NCI-H526 (cell line): ENCODE measurements at places on chromosomes 3 and 15.

- no peak for DNase-seq
Observed at GRCh38 chr15:93523481-93523880, 434.5 kb upstream of the RGMA start.

- no peak for DNase-seq
Observed at GRCh38 chr3:127728417-127729015, 55.8 kb downstream of the ABTB1 start.

- DNase-seq: no peak
Observed at GRCh38 chr3:46695177-46695961, 1.9 kb upstream of the ALS2CL start.

DNA sequence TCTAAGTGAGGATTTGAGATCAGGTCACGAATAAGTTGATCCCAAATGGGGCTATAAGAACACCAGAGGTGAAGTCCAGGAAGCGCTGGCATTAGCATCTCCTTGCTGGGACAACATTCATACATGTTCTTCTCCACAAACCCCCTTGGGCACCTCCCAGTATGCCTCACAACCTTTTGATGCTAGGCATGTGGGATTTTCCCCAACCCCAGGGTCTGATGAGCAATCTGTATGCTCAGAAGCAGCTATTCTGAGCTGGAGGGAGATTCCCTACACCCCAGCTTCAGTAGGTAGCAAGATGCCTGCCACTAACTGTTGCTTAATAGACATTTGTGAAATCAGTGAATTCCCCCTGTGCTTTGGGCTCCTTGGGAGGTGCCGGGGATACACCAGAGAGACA is 32.2 kb downstream of the SLC6A11 start:
- no peak for DNase-seq

- DNase-seq: peak; percentile 44
Observed at GRCh38 chr3:38843898-38844297, 27.9 kb upstream of the SCN10A start.

DNA sequence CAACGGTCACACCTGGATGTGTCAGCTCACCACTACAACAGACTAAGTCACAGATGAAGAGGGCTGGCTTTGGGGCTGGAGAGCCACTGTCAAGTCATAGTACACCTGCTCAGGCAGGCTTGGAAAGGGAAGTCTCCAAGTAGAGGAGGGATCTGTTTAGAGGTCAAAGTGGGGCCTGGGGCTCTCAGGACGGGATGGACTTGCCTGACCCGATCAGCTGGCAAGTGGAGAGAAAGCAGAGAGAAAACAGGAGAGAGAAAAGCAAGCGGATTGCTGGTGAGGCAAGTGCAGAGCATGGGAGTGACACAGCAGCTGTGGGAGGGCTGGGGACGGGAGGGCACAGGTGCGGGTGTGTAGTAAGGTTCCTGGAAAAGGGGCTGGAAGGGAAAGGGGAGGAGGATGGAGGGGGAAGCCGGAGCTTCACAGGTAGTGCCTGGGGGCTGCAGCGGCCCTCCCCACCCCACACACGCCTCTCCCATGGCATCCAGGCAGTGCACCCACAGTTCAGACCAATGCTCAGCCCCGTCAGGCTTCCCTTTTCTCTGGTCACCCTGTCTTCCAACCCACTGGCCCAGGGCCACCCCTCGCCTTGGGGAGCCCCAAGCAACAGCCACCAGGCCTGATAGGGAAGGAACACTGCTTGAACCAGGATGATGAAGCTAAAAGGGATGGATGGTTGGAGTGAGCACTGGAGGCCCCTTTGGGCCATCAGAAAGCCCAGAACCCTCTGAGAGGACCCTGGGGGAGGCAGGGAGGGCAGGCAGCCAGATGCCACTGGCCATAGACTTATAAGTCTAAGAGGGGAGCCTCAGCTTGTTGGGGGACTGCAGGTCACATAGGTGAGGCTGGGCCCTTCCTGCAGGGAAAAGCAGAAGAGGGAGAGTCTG is 8.5 kb downstream of the RPS17 start:
- DNase-seq: no peak

DNA sequence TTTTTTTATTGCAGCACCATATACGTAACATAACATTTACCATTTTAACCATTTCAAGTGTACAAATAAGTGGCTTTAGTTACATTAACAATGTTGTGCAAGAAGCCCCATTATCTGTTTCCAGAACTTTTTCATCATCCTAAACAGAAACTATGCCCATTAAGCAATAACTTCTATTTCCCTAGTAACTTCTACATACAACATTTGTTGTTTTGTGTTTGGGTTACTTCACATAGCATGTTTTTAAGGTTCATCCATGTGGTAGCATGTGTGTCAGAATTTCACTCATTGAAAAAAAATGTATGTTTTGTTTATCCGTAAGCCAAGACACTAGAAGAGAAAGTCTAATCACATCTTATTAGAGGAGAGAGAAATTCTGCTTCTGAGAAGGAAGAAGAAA is 450.5 kb upstream of the PDZRN3 start:
- DNase-seq: no peak

DNA sequence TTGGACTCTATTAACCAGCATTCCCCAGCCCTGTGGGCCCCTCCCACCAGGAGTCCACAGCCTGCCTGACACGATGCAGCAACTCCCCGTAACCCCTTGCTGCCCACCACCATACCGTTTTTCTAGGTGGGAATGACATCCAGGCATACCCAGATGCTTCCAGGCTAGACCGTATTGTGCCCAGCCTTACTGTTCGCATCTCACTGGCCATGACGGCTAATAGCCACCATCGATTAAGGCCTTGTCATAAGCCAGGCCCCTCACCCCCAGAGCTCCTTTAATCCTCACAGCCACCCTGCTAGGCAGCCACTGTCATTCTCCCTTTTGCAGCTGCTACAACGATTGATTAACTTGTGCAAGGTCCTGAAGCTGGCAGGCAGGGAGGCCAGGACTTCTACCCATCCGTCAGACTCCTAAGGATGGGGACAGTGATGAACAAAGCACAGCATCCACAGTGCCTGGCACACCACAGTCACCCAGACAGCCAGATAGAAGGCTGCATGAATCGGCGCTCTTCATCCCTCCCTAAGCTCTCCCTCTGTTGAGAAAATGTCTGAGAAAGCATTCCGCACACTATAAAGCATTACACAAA is 60.0 kb upstream of the FLNB start:
- DNase-seq: no peak

DNA sequence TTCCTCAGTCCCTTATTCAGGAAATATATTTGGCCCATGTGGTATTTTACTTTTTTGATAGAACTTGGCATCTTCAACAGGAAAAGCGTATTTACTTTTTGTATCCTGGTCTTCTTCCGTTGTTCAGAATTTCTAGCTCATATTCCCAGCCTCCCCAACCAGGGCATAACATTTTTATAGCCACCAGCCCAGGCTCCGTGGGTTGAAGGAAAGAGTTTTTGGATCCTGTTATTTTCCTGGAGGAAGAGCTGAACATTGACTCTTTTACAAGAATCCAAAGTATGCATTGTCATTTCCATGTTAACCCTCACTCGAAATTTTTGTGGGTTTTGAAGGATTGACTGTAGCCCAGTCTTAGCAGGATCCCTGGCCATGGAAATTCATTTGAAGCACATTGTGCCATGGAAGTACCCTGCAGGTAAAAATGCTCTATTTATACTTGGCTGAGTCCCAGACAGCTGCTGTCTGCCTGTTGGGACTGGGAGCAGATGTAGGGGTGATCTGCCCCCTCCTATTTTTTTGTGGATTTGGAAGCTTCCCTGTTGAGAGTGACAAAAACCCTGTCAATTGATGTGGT is 98.8 kb downstream of the AKAP13 start:
- DNase-seq: no peak

DNA sequence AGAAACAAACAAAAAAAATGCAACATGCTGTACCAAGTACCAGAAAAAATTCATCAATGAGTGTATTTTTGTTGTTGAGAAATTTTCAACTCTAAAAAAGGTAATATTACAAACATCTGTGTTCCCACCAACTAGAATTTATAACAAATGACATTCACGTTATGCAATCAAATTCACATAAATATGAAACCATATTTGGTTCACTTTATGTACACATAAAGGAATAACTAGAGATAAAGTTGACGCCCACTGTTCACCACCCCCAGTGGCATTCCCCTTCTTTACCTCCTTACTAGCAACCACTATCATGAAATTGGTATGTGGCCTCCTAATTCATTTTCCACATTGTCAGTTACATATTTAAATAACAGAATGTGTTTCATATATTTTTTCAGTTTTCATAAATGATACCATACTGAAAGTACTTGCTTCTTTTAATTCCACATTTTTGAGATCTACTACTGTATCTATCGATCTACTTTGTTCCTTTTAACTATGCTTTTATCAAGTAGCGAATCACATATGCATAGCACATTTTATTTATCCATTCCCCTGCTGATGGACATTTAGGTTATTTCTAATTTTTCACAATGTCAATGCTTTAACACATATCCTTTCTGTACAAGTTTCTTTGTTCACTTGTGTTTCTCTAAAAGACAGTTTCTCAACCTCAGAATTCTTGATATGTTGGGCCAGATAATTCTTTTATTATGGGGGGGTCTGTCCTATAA is 34.5 kb downstream of the TBC1D5 start:
- DNase-seq: no peak

GRCh38 chr3:150081084-150081483 is 110.4 kb upstream of the PFN2 start:
- no peak for DNase-seq

- no peak for DNase-seq
Observed at GRCh38 chr3:195895861-195896360, 12.4 kb downstream of the TNK2 start.

GRCh38 chr3:106765342-106765741 is 611.9 kb upstream of the CCDC54 start:
- no peak for DNase-seq

- DNase-seq: no peak
Observed at GRCh38 chr3:10391391-10391790, 70.5 kb upstream of the SEC13 start.

DNA sequence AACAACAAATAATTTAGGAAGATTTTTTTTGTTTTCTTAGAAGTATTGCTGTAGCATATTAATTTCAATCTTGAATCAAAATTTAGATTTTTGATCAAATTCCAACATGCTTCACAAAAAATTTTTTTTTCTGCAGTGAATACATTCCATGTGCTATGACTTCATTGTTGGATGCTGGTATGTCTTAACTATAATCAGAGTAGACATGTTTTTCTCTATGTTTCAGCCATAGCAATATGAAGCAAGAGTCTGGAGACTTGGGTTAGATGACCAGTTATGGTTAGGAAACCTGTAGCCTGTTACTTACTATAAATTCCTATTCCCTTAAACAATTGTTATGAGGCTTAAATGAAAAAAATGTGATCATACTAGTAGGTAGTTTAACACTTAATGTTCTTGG is 176.1 kb upstream of the CHL1 start:
- DNase-seq: no peak

DNA sequence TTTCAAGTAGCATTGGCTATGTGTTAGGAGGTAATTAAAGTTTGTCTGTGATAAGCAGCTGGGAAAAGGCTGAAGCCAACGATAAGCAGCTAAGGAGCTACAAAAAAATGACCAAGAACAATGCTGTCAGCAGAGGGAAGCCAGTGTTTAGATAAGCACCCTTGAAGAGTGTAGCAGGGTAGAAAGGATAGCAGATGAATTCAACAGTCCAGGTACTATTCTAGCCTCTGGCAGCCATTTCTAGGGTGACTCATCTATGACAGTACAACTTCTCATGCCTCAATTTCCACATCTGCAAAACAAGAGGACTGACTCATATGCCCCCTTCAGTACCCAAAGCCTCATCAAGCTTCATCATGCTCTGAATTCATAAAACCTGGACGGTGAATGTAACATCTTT is 617.6 kb upstream of the UBE2E2 start:
- DNase-seq: no peak

- no peak for DNase-seq
Observed at GRCh38 chr15:95365511-95366107, 964.9 kb upstream of the NR2F2 start.

GRCh38 chr15:93587059-93587521 is 498.1 kb upstream of the RGMA start:
- no peak for DNase-seq
